Muscle of leg (tissue), 16 donors: ENCODE measurements at places on chromosomes 7 and 10.

DNA sequence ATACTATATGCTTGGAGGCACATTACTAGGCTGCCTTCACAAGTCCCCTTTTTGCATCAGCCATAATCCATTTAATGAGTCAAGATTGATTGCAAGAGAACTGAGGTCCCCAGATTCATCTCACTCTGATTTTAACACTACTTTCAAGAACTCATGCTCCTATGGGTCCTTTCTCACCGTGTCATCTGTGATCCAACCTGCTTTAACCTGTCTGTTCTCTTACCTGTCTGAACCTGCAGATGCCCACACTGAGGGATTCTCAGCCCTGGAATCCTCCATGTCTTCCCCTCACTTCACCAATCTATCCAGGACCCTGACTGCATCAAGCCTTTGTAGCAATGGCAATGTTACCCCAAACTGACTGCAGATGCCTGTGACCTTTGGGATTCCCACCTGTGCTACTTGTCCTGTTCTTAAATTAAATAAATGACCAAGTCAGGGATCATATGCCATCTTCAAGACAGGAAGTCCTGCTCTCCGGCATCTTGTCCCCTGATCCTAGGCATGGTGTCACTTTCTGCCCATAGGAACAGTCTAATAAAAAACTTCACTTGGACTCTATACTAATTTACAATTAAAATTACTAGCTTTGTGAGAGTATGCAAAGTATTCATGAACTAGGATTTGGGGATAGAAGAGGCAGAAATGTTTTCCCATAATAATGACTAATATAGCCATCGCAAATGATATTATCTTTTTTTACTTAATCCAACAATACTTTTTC lies 25.9 kb upstream of the GOT1 start:
- DNase-seq, result no peak

DNA sequence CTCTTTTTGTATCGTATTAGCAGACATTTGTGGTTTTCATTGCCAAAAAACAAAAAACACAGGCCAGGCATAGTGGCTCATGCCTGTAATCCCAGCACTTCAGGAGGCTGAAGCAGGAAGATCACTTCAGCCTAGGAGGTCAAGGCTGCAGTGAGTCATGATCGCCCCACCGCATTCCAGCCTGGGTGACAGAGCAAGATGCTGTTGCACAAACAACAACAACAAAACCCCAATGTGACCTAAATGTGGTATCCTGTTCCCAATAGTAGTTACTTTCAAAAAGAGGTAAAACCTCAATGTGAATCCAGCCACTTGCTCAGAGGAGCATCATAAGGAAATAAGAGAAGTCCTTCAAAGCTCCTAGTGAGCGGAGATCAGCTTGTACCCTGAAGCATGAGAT lies 45.8 kb upstream of the SKAP2 start:
- no peak for DNase-seq

- DNase-seq, result no peak
Observed at GRCh38 chr7:24786306-24786705, 29.0 kb upstream of the GSDME start.

DNA sequence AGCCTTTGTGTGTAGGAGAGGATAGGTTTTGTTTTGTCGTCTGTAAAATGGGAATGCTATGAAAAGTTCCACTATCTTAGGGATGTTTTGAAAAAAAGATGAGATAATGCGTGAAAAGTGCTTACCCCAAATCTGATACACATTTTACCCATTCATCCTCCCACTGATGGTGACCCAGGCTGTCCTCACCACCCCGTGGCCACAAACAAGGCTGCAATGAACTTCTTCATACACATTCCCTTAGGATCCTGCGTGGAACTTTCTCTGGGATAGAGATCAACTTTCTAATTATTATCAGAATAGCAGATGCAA lies 399 bp upstream of the OGDHL start:
- DNase-seq, result no peak

- no peak for DNase-seq
Observed at GRCh38 chr7:36127075-36127740, 25.8 kb upstream of the EEPD1 start.

DNA sequence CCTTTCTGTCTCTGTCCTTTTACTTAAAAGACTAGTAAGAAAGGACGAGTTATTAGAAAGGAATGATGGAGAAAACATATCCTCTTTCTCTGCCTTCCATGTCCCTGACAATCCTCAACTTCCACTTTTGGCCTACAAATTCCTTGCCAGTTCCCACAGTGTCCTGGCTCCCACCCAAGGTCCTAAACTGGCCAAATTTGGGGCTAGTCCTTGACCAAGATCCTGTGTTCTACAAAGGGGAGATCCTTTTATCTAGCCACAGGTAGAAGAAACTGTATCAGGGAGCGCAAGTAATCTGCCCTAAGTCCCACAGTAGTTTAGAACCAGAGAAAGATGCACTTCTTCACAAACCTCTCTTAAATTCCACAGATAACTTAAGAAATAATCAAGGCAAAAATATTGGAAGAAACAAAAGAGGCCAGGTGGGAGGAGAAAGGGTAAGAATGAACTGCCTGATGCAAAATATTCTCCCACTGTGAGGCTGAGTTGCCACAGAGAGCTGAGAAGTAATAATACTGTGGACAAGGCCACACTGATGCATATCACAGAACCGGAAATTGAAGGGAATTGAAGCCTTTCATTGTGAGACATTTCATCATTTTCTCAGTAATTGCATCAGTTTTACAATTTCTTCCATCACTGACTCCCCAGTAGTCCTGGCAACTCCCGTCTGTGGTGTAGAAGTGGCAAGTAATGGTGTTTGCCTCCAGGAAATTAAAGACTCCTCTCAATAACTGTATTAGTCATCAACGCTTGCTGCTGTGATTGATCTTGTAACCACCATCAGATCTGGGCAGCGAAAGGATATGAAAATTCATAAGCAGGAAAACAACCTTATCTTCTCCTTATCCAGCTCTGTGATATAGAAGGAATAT lies 47.2 kb downstream of the DNAJC12 start:
- DNase-seq, result peak; percentile 36

- no peak for DNase-seq
Observed at GRCh38 chr7:127375631-127376030, 16.9 kb downstream of the ZNF800 start.

- DNase-seq, result no peak
Observed at GRCh38 chr10:57627642-57628178, 640.0 kb downstream of the IPMK start.

DNA sequence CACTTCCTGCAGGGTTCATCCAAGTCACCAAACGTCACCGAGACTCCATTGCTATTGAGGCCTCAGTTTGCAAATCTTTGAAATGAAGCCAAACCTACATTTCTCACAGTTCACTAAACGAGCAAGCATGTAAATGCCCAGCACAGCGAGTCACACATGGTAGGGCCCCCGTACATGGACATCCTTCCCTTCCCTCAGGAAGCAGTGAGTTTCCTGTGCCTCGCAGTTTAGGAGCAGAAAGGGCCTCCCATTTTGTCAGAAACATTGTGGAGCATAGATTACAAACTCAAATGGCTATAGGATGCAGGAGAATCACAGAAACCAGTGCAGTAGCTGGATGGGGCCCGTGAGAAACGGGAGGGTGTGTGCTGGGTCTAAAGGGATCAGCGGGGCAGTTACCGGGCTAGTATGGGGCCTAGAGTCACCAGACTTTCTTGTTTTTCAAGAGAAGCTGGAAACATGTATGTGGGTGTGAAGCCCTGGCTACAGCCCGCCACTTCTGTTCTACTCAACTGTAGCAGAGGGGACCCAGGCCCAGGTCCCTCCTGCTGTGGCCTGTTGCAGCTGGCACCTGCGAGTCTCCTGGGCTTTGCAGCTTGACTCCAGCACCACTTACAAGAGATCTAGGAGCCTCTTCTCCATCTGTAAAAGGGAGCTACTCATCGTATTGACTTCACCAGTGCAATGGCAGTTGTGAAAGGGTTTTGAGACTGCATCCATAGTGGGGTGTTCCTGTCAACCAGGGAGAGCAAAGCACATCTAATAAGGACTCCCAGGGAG lies 14.2 kb upstream of the SLC18A3 start:
- no peak for DNase-seq

DNA sequence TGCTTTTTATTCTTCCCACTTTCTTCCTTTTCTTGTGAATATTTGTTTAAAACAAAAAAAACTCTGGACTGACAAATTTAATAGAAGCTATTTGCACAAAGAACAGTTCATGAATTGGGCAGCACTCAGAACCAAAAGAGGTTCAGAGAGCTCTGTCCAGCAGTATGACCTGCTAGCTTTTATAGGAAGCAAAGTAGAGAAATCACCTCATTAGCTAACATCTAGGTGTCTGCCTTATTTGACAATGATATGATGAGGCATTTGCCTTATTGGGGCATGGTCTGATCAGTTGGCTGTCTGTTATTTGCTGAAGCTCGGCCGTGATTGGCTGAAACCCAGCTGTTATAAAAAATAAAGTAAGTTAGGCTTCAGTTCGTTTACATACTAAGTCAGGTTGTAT lies 819 bp upstream of the TRIM4 start:
- no peak for DNase-seq

- no peak for DNase-seq
Observed at GRCh38 chr7:33701927-33702326, 203.4 kb upstream of the BMPER start.

DNA sequence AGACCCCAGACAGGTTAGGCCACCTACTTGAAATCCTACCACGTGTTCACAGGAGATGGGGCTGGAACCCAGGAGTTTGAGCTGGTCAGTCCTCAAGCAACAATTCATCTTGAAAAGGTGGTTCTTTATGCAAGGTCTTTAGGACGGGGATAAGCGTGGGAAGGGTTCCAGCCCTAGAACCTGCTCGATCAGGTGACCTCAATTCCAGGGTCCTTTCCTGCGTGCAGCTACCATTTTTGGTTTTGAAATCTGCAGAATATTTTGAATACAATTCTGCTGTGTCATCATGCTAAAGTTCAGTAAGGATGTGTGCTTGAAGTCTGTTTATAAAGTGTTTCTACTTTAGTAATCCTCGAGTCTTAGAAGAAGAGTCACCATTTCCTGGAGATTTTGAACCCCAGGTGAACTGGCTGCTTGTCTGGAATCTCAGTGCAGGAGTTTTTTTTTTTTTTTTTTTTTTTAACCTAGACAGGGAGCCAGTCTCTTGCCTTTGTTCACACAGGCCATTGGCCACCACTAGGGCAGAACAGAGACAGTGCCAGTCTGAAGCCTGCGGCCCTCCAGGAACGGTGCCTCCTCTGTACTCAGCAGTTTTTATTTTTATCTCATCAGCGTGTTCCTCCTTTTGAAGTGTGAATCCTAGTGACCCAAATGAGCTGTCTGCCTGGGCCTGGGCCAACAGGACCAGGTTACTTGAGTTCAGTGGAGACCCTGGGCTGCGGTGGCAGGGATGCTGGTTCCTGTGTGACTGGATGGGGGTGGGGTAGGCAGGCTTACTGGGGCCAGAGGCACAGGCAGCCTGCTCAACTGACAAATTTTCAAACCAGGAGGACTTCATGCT lies 54.6 kb downstream of the EEPD1 start:
- peak; percentile 82 for DNase-seq

DNA sequence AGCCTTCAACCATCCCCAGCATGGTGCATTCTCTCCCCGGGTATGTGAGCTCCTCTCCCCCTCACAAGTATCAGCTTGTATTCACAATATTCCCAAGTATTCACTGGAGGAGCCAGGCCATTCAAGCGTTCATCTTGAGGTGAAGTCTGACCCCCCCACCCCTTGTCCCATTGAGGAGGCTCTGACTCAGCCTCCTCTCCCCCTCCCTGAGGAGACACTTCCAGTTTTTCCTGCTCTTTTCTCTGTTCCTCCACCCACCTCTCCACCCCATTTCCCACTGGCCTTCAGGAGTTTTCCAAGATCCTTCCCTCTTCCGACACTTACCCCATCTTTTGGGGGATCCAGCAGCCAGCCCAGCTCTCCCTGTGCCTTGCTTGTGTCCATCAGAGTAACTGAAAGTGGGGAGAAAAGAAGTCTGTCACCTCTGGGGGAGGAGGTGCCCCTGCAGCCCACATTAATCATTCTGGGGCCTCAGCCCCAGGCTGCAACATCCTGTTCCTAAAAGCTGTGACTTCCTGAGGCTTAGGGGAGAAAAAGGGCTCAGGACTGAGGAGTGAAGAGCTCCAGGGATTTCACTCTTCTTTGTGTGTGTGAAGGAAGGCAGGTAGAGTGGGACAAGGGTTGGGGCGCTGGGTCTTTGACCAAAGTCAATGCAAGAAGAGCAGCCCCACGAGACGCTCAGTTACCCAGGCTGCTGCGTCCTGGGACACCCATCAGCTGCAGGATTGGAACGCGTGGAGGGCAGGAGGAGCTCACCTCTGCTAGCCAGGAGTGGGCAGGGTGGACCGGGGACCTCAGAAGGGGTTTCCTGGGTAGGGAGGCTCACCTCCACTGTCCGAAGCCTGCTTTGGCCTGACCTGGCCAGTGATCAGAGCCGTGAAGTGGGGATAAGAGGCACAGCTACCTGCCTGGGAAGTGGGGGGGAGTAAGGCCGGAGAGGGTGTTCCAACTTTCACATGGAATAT lies 1.1 kb downstream of the EPHA1 start:
- no peak for DNase-seq
